ENCODE measurements at places on chromosomes 3 and 15.
A peak's percentile ranks its signal among the peaks of the same experiment; 100 is the strongest.

DNA sequence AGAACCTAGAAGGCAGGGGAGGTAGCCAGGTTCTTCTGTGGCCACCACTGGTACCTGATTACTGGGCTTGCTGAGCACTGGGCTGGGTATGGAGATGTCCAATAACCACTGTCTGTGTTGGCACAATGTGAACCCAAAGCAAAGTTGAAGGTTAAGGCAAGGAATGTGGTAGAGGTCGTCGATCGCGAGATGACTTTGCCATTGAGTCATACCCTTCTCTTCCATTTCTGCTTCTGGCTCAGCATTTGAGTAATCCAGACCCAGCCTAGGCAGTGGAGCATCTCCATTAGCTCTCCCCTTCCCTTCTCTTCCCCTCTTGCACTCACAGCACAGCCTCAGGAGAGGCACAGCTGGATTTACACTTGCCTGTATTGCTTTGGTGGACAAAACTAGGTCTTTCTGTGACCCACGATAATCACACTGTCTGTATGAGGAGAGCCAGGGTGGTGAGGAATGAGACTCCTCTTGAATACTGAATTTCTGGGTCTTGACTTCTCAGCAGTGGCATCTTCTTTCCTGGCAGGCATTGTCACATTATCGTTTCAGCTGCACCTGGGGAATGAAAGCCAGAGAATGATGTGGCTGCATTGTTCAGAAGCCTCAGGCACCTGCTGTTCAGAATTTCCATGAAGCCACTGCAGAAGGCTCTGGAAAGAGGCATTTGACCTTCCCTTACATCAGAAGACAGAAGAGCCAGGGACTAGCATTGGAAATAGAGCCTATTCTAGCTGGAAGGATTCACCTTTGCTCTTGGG is 272.6 kb downstream of the PDCD6IP start:
- no peak for DNase-seq

DNA sequence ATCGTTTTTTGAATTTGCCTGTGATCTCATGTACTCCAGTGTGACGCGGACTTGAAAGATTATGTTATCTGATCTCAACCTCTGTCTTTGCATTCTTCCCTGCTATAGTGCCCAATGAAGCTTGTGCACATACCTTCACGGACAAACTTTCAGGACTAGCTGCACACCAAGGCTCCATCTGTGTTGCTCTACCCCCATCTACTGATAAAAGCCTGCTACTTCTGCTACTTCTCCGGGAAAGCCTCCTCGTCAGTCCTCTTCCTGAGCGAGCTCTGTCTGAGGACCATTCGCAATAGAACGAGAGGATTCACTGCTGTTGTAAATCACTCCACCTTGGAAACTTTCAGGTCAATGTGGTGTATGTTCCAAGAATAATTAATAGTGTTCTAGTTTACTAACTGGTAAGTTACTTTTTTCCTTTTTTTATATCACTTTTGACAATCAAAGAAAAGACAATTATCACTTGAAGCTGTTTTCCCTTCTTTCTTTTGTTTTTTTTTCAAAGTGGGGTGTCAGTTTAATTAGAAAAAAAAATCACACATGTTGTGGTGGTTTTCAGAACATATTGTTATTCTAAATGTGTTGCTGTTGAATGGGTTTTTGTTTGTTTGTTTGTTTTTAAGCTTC is 217.6 kb downstream of the ARRDC4 start:
- DNase-seq, result peak; percentile 18

GRCh38 chr3:81485444-81485865 is 276.0 kb downstream of the GBE1 start:
- DNase-seq, result no peak

DNA sequence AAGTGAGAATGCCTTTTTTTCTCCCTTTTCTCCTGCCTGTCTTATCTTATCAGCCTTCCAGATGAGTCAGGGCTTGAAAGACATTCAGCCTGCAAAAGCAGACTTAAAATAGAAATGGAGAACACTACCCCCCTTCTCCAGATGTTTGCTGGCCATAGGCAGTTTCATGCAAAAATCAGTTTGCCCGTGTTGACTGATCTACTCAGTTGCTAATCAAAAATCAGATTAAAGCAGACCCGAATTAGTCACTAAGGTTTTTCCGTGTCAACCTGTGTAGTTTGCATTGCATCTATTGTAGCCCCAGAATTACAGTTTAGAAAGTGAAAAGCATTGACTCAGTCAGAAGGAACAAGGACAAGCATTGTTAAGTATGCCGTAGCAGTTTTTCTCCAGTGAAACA is 56.2 kb downstream of the IL5RA start:
- DNase-seq, result no peak

- DNase-seq, result no peak
These were observed 486.4 kb downstream of the FHIT start for GRCh38 chr3:60764870-60765269.

All from C1 segment of cervical spinal cord (tissue), 14 donors.